Hypothalamus (tissue), 51 donors: ENCODE measurements at places on chromosomes 12 and 14.

DNA sequence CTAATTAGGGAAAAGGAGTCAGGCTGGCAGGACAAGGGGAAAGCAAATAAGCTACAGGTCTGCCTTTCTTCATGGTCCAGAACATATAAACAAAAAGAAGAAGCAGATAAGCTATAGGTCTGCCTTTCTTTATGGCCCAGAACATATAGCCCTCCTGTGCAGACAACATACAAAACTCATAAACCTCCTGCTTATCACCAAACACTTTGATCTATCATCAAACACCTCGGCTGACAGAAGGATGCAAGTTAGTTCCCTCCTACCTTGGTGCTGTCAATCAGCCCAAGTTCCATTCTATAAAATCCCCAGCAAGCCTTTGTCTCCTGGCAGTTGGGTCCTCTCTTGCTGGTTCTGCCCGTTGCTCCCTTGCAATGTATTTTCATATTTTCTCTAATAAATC lies 23.2 kb downstream of the AMN1 start:
- DNase-seq = no peak

- no peak for DNase-seq
These were observed 903 bp downstream of the C12orf76 start for GRCh38 chr12:110047297-110047940.

DNA sequence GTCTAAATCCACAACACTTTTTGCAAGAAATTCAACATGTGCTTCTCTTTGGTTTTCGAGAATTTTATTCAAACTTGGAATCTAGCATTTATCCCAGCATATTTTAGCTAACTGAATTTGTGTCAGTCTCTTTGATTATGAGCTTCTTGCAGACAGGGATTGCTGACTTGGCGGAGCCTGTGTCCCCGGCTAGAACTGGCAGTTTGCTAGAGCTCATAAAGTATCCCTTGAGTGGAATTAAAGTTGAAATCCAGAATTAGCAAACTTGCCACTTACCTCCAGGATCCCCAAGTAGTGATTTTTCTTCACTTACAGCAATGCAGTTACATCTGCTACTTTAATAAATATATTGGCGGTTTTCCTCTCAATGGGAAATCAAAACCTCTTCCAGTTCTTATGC lies 306.9 kb downstream of the AACS start:
- no peak for DNase-seq

- no peak for DNase-seq
These were observed 160.4 kb downstream of the TBX5 start for GRCh38 chr12:114245555-114245954.

- no peak for DNase-seq
These were observed 1.3 kb downstream of the PRPH start for GRCh38 chr12:49296034-49296835.
